ENCODE measurements at places on chromosomes 6 and 20.

DNA sequence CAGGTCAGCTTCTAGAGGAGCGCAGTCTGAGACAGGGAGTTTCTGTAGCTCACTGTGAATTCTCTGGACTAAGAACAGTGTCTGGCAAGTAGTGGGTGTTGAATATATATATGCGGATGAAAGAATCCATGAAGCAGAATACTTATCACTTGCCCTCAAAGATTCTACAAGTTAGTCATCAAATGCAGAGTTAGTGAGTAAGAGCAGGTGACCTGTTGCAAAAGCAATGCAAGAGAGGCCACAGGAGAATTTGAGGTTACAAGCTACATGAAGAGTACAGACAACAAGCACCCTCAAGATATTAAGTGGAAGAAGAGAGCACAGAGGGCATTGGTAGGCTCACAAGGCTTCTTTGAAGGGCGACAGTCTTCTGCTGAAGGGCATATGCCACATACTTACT lies 103.4 kb upstream of the BTBD3 start:
- no peak for DNase-seq

GRCh38 chr20:41497186-41497895 lies 120.8 kb downstream of the CHD6 start:
- no peak for DNase-seq

DNA sequence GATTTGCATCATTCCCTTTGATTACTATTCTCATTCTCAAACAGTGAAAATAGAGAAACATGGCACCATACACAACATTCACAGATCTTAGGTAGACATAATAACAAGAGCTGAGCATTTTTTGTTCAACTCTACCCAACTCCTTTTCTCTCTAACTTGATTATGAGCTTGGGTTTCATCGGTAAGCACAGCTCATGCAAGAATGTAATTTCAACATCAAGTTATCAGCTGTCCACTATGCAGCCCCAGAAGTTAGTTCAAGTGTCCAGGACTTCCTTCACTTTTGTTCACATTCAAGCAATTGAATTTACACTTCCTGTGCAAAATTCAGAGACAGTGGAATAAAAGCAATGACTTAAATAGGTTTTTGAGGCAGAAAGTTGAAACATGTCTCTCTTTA lies 297.7 kb upstream of the SASH1 start:
- DNase-seq: no peak

- no peak for DNase-seq
Observed at GRCh38 chr6:25787428-25787827, 32.9 kb downstream of the SLC17A4 start.

DNA sequence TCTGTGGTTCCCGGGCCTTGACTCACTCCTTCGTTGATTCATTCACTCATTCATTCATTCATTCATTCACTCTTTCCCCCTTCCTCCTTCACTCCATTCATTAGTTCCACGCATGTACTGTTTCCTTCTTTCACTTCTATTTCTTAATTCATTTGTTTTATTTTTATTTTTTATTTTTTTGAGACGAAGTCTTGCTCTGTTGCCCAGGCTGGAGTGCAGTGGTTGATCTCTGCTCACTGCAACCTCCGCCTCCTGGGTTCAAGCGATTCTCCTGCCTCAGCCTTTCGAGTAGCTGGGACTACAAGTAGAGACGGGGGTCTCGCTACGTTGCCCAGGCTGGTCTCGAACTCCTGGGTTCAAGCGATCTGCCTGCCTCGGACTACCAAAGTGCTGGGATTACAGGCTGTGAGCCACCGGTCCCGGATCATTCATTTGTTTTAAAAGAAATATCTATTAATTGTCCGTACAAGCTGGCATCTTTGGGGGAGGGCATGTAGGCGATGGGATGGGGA lies 427 bp upstream of the NFKBIE start:
- no peak for DNase-seq

DNA sequence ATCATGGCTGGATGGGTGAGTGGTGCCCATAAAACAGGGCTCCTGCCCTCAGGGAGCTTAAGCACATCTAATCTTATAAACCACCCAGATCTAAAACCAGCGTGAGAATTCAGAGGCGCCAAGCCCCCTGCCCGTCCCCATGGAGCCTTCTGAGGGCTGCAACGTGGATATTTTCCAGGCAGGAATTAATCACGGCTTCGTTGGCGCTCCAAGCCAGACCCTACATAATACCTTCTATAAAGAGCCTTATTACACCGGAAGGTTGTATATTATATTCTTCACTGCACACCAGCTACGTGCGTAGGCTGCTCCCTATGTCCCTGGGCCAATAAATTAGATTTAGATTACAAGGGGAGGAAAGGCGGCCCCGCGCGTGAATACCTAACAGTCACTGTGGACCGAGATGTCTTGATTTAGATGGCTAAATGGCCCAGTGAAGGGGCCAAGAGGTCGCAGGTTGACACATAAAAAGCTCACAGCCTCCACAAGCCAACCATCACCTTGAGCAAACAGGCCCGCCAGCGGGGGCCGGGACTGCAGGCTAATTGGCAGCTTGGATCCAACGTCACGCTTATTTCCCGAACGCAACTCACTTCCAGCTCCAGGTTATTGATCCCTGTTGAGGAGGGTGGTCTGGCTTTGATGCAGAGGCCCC lies 64.7 kb upstream of the APCDD1L start:
- no peak for DNase-seq

DNA sequence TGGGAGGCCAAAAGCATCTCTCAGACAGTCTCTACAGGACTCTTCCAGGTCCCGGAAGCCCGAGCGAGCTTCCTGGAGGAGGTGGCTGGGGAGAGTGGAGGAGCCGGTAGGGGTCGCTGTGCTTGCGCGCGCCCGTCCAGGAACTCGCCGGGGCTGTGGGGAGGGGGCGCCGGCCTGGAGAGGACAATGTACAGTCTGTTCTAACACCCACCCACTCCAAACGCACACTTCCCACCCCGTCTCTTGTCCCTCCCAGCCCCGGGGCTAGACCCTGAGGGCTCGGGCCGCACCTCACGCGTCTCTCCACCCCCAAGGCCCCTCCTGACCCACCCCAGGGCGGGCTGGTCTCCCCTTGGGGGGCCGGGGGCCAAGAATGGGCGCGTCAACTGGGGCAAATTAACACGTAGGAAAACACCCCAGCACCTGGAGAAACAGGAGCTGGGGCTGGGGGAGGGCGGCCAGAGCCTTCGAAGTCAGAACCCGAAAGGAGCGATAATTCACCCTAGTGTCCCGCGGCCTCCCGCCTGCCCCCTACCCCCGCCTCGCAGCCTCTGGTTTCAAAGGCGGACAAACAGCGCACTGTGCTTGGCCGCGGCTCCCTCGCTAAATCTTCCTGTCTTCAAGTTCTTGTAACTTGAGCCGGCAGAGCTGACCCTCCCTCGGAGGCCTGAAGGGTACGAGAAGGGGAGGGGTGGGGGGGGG lies 103.2 kb upstream of the FOXP4 start:
- no peak for DNase-seq

GRCh38 chr20:31260326-31260932 lies 3.0 kb downstream of the DEFB115 start:
- no peak for DNase-seq

GRCh38 chr6:157488058-157488457 lies 107.1 kb downstream of the ZDHHC14 start:
- no peak for DNase-seq

- DNase-seq: no peak
Observed at GRCh38 chr6:18439581-18439980, 52.4 kb downstream of the RNF144B start.

DNA sequence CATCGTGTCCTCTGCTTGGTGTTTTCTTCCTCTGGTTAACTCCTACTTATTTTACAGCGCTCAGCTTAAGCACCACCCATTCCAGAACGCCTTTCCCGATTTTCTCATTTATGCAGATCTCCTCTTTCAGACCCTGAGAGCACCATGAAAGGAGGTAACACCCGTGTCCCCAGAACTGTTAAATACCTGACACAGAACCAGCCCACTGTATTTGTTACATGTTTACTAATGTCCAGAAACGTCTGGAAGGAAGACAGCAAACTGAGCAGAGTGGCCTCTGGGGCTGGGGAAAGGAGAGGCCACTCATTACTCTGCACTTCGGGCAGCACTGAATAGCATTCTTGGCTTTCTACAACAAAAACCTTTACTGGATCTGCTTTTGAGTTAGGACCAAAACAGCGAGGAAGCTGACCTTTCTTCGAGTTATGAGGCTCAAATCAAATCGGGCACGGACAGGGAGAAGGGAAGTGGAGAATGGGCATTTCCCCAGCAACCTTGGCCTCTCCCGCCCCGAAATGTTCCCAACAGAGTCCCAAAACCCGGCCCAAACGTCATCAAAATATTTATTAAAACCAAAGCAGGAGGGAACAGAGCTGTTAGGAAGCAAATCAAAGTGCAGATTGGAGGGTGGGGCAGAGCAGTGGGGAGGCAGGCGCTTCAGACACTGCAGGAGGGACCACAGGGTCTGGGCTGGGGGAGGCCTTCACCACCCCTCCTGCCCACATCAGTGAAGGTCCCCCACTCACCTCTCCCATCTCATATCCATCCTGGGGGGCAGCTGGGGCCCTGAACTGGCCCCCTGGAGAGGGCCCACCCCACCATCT lies 1.1 kb upstream of the NECAB3 start:
- no peak for DNase-seq

GRCh38 chr6:170291271-170292110 lies 613 bp upstream of the DLL1 start:
- peak; percentile 30 for DNase-seq

GRCh38 chr6:29216528-29216927 lies 45.8 kb downstream of the OR2J2 start:
- DNase-seq: no peak

GRCh38 chr6:7378740-7379139 lies 10.8 kb downstream of the CAGE1 start:
- no peak for DNase-seq

DNA sequence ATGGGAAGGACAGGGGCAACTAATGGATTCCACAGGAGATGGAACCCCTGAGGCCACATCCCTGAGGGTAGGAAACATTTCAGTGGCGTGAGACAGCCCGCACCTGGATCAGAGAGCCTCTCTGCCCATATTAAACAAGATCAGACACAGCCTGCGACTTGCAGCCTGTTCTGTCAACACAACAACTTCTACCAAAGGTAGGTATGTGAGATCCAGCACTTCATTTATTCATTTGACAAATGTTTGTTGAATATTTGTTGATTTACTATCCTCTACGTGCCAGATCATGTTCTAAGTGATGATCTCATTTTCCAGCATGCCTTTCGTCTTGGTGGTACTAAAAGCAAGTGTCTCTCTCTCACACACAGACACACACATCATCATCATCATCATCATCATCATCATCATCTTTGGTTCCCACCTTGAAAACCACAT lies 43.2 kb upstream of the NT5E start:
- no peak for DNase-seq

GRCh38 chr6:159002432-159003155 lies 2.6 kb upstream of the RSPH3 start:
- DNase-seq: no peak

- no peak for DNase-seq
Observed at GRCh38 chr6:44024574-44025219, 102.6 kb downstream of the MRPL14 start.

DNA sequence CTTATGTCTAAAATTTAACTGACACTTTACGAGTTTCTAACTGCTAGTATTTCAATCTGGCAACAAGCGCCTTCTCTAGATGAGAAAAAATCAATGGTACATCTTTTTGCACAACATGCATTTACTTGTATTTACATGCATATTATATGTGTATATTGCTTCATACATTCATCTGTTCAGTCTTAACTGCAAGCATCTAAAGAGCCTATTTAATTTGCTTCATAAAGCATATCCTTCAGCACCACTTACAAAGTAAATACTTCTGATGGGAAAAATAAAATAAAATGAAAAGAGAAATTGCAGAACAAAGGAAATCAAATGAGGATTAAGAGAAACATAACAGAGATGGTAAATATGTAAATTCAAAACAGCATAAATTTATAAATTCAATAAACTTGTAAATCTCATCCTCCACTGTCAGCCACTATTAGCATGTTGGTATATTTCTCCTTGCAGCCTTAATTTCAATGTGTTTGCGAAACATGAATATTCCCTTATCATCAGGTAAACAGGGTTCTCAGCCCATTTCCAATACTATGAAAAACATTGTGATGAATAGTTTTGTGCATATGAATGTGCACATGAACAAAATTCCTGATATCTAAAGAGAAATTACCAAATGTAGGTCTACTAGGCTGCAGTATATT lies 332.5 kb upstream of the RUNX2 start:
- DNase-seq: no peak

- DNase-seq: no peak
Observed at GRCh38 chr20:34089655-34090345, 22.2 kb downstream of the EIF2S2 start.

DNA sequence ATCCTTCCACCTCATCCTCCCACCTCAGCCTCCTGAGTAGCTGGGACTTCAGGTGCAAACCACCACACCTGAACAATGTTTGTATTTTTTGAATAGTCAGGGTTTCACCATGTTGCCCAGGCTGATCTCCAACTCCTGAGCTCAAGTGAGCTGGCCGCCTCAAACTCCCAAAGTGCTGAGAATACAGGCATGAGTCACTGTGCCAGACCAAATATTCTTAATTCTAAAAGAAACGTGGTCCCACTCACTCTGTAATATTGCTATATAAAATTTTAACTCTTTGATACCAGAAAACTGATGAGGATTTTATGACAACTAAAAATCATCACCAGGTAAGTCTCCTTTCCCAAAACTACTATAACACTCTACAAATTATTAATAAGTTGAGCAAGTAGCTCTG lies 716.8 kb upstream of the GJE1 start:
- no peak for DNase-seq

DNA sequence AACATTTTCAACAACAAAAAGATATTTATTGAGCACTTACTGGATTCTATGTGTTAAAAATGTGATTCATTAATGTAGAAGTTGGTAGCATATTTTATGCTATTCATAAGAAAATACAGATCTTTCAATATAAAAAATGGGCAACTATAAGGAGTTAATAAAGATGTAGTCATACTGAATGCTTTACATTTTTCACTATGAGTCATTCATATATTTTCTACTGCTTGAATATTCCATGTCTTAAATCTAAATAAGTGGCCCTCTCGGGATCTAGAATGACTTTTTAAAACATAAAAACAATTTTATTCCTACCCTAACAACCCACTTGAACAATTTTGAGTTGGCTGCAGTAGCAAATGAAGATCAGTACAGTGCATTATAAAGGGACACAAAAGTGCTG lies 362.1 kb downstream of the PHF3 start:
- DNase-seq: no peak

GRCh38 chr6:70421509-70421908 lies 8.2 kb downstream of the FAM135A start:
- DNase-seq: no peak

GRCh38 chr6:137942736-137943135 lies 75.7 kb downstream of the TNFAIP3 start:
- DNase-seq: no peak

- DNase-seq: no peak
Observed at GRCh38 chr6:72740135-72740534, 118.3 kb downstream of the KCNQ5 start.

DNA sequence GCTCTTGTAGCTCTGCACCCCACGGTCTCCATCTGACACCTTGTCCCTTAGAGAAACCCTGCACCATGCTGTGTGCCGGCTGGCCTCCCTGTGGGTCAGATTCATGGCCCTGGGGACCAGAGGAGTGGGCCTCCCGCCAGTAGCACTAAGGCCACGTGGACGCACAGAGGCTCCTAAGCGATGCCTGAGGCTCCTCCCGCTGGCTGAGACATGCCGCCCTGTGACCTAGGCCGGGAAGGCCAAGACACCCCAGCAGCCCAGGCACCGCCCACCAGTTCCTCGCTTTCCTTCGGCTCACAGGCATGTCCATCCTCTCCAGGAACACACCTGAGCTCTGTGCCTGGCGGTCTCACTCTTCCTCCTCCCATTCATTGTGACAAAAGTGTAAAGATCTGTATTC lies 311.0 kb downstream of the THBS2 start:
- no peak for DNase-seq
